ENCODE measurements at places on chromosomes 2 and 18.

GRCh38 chr18:59008302-59008974, 131.2 kb upstream of the SEC11C start:
- no peak for DNase-seq

GRCh38 chr2:127423880-127424279, 5.7 kb downstream of the PROC start:
- DNase-seq: no peak

- no peak for DNase-seq
Observed at GRCh38 chr2:5319493-5319892, 372.7 kb upstream of the SOX11 start.

DNA sequence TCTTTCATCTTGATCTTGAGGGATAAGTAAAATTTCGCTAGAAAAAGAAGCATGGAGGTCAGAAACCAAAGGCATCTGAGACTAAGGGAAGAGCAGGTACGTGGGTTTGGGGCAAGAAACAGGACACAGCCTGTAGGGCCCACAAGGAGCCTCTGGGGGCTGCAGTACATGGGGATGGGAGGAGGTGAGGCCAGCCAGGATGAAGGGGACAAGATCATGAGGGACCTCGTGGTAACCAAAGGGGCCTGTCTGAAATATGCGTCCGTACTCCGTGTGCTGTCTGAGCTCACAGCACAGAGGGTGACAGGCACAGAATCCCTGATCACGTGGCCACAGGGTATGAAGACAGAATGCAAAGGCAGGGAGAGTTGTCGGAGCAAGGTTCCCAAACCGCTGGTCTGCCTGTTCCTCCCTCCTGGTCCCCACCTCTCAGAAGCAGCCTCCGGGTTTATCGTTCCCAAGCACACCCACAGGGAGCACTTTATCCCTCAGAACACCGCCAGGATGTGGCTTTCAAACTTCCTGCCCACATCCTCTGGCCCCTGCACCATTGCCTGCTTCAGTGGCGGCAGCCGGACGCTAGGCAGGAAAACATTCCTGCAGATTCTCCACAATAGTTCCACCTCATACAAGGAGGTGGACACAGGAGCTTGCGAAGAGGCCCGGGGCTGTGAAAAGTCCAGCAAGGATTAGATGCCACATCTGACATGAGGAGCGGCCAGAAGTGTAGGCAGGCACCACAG, 12.0 kb downstream of the TMEM163 start:
- no peak for DNase-seq

GRCh38 chr2:85194780-85195480, 61.7 kb downstream of the TCF7L1 start:
- peak; percentile 48 for DNase-seq

DNA sequence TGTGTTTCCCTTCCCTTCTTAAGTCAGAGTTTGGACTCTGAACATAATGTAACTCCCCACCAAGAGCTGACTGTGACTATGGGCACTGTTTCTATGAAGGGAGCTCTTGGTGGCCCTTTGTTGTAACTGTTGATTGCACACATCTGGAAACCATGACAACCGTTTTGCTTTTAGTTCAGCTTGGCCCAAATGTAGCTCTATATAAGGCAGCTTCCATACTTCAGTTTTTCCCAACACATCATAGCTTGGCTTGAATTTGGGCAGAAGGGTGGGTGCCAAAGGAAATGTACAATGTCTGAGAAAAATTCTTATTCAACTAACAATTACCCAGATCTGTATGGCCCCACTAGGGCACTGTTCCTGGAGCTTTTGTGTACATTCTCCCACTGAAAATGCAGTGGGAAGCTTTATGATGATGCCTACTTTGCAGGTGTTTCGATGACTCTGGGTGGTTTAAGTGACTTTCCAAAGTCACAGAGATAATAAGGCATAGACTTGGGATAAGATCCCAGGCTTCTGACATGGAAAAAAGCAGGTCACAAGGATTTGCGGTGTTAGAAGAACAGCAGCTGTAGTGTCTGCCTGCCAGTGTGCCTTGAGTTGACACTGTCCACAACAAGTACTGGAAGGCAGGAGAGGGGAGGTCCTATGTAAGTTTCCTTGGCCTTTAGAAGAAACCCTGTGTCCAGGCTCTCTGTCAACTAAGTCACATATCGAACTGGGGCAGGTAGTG, 2.4 kb upstream of the CETN1 start:
- DNase-seq: no peak

GRCh38 chr2:207766697-207767460, 2.8 kb downstream of the FZD5 start:
- DNase-seq: no peak

- no peak for DNase-seq
Observed at GRCh38 chr2:199462956-199463692, 5.4 kb upstream of the SATB2 start.
